ENCODE measurements at places on chromosomes 12 and 14.

- DNase-seq: no peak
These were observed 36.2 kb downstream of the VDR start for GRCh38 chr12:47868552-47869031.

- DNase-seq: no peak
These were observed 323.5 kb downstream of the ALG10 start for GRCh38 chr12:34345801-34346200.

DNA sequence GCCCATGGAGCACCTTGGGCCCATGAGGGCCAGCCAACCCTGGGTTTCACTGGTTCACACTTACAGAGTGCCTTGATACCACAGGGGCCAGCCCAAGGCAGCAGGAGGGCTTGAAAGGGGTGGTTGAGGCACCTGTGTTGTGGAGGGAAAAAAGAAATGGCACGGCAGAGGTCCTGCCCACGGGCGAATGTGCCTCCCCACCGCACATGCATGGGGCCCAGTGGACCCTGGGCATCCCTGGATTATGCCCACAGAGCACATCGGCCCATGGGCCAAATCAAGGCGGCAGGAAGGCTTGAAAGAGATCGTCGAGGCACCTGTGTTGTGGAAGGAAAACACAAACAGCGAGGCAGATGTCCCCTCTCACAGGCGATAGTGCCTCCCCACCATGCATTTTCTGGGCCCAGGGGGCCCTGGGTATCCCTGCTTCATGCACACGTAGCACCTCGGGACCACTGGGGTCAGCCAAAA is 378.1 kb downstream of the ALG10 start:
- no peak for DNase-seq

DNA sequence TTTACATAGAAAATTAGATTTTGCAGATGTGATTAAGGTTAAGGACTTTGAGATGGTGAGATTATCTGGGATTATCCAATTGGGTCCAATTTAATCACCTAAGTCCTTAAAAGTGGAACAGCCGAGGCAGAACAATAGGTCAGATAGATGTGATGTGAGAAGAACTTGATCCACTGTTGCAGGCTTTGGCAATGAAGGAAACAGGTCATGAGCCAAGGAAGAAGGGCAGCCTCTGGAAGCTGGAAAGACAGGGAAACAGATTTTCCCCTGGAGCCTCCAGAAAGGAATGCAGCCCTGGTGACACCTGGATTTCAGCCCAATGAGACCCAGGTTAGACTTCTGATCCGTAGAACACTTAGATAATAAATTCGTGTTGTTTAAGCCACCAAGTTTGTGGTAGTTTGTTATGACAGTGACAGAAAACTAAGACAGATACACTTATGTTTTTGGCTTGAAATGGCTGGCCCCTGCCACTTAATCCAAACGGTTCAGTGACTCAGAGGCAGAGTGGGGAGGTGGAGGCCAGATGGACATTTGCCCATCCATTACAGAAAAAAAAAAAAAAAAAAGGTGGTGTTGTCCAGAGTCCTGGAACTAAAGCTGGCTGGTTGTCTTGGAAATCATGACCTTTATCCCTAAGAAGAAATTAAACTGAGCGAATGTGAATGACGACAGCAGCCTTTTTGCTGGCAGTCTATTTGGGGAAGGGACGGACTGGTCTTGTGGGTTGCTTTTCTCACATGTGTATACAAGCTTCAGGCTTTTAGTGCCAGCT is 181.9 kb upstream of the NRXN3 start:
- no peak for DNase-seq

- DNase-seq: no peak
These were observed 9.9 kb downstream of the STAB2 start for GRCh38 chr12:103596981-103597380.

DNA sequence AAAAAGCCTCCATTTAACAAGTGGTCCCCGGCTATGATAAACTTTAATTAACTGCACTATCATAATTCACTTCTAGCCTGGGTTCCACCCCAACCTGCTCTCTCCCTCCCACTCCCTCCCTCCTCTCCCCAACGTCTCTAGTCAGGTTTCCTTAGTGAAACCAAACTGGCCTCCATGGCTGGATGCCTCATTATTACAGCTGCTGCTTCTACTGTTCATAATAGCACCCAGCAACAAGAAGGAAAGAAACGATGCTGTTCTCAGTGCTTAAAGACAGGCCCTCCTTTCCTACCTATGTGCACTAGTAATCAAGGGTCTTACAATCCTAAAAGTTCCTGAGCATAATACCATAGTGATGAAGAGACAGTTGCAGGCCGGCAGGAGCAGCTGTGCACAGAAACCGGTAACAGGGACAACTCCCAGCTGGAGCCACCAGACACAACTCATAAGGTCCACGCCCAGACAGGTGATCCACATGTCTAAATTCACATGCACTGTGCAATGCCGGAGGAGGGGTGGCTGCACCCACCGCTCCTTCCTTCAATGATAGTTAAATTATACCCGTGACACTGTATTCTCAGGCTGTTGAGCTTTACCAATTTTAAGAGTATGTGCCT is 6.2 kb downstream of the IRF2BPL start:
- no peak for DNase-seq

- DNase-seq: no peak
These were observed 56.2 kb downstream of the VWF start for GRCh38 chr12:6068227-6068626.
